ENCODE measurements at places on chromosomes 2 and 18.

GRCh38 chr18:79986726-79987125 lies 1.6 kb downstream of the TXNL4A start:
- no peak for DNase-seq

GRCh38 chr18:42351455-42351854 lies 396.4 kb downstream of the PIK3C3 start:
- DNase-seq = no peak

DNA sequence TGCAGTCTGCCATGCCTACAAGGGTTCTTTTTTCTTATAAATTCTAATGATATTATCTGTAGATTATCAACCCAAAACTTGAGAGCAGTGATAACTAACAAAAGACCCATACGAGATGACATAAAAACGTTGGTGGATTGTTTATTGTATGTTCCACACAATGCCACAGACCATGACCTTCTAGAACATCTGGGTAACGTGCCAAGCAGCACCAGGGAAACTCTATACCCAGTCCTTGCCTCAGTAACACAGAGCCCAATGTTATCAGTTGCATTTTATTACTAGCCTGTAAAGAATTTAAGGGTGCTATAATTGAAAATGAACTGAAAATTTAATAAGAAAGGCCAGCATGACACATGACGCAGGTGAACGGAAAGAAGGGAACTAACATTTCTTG lies 99.1 kb upstream of the UGP2 start:
- no peak for DNase-seq

DNA sequence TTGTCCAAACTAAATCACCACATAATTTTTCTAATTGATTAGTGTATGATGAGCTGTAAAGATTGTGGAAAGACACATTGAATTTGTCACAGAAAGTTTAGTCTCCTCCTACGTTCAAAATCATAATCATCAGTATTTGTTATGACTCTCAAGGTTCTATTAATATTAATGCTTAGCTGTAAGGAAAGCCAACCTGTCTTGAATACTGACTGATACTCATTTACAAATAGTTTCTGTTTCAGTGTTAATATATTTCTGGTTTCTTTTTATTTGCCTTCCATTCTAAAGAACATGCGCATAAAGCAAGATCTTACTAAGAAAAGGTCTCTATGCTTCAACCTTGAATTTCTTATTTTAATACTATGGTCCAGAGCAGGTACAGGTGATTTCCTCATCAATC lies 55.1 kb downstream of the CPS1 start:
- no peak for DNase-seq

DNA sequence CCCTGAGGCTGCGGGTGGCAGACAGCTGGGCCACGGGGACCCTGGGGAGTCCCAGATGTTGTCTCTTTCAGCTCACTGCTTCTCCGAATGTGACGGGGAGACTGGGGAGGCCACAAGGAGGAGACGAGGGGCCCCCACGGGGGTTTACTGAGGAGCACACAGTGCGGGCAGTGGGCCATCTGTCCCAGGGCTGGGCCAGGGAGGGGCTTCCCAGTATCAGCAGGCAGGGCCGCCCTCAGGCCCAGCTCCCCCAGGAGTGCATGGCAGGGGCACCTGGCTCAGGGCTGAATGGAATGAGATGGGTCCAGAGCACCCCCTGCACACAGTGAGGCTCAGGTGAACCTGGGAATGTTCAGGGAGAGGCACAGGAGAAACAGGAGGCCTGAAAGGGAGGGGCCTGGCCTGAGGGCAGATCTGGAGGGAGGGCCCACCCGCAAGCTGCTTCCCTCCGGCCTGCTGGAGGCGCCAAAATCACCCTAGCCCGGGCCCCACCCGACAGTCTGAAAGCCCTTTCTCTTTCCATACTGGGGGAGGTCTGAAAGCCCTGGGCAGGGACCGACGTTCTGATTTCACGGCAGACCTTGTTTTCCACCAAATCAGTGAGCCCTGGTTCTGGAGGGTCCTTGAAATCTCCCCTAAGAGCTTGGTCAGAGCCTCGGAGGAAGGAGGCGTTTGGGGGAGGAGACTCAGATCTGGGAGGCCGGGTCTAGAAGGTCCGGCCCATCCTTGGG lies 35.5 kb upstream of the PTMA start:
- DNase-seq = peak; percentile 88

GRCh38 chr2:9178904-9179571 lies 27.6 kb upstream of the ASAP2 start:
- DNase-seq = peak; percentile 28

DNA sequence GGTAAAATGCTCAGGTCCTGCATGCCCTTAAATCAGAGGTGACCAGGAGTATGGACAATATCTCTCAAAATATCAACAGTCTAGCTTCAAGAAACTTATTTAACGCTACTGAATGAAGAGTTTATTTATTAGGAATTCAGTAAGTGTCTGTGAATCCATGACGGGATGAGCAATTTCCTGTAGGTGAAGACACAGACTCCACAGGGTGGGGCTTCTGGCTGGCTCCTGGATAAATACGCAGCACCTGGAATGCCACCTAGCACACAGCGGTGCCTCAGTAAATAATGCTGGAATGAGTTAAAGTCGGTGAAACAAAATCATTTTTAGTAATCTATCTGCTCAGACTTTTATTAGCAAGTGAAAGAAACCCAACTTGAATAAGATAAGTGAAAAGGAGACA lies 29.4 kb upstream of the MBP start:
- no peak for DNase-seq

DNA sequence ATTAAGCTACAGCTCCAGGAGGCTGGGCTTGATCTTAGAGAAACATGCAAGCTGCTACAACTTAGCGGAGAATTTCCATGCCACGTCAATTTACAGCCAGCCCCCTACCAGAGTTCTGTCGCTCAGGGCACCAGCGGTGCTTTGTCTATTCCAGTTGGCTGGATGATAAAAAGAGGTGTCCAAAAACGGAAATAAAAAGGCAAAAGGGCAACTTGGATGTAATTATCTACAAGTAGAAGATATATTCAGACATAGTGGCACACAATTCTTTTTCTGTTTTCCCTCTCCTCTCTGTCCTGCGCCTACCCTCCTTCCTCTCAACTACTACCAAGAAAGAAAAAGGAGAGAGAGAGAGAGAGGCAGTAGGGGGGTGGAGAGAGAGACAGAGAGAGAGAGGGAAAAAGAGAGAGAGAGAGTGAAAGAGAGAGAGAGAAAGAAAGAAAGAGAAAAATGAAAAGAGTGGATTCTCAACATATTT lies 363 bp upstream of the RFTN2 start:
- no peak for DNase-seq

DNA sequence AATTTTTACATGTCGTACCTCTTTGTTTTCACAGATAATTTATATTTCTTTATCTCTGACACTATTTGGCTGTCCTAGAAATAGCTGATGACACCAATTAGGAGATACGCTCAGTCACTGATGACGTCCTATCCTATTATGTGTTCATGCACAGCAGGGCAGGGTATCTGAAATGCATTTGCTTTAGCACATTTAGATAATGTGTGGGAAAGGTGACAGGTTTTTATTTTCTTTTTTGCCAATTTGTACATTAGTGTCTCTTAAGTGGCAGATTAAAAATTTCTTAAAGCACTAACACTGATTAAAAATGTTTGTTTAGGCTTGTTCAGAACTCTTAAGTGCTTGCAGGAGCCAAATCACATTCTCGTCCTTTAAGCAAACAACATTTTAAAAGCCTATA lies 39.7 kb downstream of the CDC42EP3 start:
- no peak for DNase-seq

- DNase-seq = no peak
These were observed 48.6 kb downstream of the PTGR3 start for GRCh38 chr18:75160364-75160763.

DNA sequence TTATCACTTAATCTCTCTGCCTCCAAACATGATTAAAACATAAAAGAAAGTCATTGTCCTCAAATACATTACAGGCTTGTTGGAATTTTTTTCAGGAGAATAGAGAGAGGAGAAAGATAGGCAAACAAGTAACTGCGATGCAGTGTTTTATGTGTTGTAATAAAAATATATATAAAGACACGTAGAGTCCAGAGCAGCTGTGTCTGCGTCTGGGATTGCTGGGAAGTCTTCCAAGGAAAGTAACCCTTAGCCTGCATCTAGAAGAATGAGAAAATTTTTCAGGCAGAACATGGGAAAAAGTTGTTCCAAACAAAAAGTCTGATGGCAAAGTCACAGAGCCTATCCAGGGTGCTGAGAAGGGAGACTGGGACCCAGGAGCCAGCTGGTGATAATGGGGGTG lies 91.8 kb upstream of the ST6GAL2 start:
- no peak for DNase-seq

GRCh38 chr2:154452906-154453493 lies 245.5 kb upstream of the KCNJ3 start:
- no peak for DNase-seq

- DNase-seq = no peak
These were observed 72.0 kb downstream of the SPRED2 start for GRCh38 chr2:65360441-65360840.

DNA sequence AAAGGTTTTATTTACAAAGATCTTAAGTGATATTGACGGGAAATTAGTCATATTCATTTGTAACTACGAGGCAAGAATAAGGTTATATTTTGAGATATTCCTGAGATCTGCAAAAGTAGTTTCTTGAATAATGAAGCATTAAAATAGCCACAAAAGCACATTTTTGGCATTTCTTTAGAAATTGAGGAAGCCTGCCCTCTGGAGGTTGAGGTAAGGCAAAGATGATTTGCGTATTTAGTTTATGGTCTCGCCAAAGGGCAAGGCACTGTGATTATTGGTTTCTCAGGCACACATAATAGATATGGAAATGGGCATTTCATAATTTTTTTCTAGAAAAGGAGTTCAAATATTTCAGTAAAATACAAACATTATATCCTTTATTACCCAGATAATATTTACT lies 143.7 kb upstream of the RPRM start:
- DNase-seq = no peak

DNA sequence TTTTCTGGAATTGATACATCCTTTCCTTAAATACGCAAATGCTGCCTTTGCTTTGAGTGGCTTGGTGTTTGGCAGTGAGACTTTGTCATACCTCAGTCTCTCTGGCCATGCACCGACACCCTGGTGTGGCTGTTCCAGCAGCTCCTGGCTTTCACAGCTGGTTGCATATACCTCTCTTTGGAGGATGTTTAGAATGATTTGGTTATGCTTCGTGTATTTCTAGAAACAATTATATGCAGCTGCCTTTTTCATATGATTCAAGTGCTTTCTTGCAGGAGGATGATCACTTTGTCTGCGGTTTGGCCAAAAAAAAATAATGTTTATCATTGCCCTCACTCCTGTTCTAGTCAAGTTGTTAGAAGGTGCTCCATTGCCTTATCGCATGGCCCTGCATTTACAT lies 95.0 kb upstream of the EML6 start:
- no peak for DNase-seq

GRCh38 chr2:14626873-14627272 lies 5.6 kb upstream of the LRATD1 start:
- DNase-seq = no peak

DNA sequence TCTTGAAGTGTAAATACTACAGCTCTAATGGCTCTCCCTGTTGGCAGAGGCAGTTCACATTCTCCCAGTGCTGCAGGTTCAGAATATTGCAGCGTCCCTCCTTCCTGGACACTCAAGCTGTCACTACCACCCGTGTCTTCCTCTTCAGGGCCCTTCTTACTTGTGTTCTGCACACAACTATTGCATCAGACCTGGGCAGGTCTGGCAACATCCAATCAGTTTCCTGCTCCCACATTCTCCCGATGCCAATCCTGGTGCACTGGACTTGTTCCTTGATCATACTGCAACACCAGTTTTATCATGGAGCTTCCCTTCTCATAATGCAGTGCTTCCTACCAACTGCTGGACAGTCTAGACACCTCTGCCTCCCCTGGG lies 161.5 kb downstream of the CAPN13 start:
- no peak for DNase-seq

GRCh38 chr2:111896024-111896423 lies 2.4 kb upstream of the MERTK start:
- no peak for DNase-seq

- no peak for DNase-seq
These were observed 19.1 kb upstream of the SH3BP4 start for GRCh38 chr2:234932591-234933168.

DNA sequence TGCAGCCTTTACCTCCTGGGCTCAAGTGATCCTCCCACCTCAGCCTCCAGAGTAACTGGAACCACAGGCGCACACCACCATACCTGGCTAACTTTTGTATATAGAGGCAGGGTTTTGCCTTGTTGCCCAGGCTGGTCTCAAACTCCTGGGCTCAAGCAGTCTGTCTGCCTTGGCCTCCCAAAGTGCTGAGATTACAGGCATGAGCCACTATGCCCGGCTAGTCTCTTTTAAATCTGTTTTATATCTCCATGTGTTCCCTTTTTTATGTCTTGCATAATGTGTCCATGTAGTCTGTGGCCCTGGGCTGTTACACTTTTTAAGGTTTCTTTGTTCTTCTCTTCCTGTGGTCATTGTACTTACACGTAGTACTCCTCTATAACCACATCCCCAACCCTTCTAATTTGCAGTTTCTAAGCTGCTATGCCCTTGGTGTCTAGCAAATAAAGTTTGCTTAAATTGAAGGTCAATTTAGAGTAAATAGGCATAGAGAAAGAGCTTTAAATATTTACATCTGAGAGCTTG lies 168.2 kb downstream of the MCFD2 start:
- DNase-seq = no peak

GRCh38 chr18:79819968-79820351 lies 22.2 kb downstream of the KCNG2 start:
- peak; percentile 31 for DNase-seq

- no peak for DNase-seq
These were observed 76.4 kb upstream of the MGAT5 start for GRCh38 chr2:134177351-134177931.

GRCh38 chr18:3067165-3067661 lies 54.3 kb upstream of the LPIN2 start:
- no peak for DNase-seq

GRCh38 chr2:195533771-195534642 lies 123.0 kb upstream of the SLC39A10 start:
- no peak for DNase-seq

DNA sequence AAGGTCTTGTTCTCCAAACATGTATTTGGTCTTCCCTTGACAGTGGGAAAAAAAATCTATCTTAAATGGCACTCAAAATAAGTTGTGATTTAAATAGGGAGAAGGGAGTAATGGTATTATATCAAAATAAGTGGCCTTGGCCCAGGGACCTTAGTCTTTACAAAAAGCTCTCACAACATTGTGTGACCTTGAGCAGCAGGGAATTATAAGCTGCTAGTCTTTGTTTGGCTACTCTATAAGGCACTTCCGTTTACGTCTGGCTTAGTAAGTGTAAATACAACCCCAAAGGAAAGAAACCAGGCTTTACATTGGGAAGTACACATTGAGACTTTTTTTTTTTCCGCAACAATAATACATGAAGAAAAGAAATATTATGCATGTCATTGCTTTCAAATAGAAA lies 734.0 kb upstream of the LINC00305 start:
- no peak for DNase-seq
